CD4-positive, alpha-beta T cell treated with Interleukin-17A for 4 hours (primary cell): ENCODE measurements at places on chromosomes 1 and 21.

DNA sequence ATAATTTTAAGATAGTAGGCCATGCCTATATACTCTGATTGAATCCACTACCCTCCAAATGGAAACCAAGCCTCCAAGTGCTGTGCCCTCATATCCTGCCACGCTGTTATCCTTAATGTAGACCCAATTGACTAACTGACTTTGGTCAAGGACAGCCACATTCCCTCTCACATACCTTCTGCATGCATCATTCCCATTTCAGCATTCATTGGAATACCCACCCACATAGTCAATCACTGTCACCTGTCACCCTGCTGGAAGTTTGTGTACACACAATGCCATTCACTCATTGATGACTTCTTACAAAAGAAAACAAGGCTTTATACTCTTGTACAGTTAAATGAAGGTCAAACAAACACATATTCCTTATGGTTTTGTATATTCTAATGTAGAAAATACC, 221.1 kb upstream of the PBX1 start:
- no peak for DNase-seq

DNA sequence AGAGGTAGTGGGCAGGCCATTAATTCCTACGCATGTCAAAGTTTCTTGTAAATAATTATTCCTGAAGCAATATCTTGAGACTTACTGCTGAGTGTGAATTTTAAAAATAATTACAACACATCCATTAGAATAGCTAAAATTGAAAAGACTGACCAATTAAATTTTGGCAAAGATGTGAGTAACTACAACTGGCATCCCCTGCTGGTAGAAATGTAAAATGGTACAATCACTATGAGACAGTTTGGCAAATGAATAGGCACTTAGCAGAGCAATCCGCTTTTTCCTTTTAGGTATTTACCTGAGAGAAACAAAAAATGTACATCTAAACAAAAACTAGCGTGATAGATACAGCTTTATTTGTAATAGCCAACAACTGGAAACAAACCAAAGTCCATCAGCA, 798.9 kb downstream of the BRINP3 start:
- DNase-seq = no peak

DNA sequence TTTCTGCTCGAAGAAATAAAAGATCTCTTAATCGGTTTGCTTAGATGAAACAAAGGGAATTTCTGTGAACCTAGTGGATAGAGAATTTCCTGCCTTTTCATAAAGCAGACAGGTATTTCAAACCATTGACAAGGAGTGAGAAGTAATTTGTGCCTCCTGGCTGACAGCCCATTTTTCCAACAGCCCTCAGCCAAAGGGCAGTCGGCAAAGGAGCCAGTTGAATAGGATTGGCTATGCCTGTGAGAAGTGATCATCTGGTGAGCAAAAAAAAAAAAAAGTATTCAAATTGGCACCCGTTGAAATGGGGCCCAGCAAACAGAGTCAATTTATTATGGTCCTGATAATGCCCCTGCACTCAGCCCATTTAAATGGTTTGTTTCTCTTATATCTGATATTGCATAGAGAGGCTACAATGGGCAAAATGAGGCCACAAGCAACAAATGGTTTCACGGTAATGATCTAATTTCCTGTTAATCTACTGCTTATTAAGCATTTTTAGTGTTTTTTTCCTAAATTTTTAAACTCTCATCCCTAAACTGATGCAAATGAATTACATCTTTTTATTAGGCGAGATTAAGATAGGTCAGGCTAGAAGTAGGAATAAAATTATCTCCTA, 477.5 kb downstream of the NUF2 start:
- DNase-seq = no peak

DNA sequence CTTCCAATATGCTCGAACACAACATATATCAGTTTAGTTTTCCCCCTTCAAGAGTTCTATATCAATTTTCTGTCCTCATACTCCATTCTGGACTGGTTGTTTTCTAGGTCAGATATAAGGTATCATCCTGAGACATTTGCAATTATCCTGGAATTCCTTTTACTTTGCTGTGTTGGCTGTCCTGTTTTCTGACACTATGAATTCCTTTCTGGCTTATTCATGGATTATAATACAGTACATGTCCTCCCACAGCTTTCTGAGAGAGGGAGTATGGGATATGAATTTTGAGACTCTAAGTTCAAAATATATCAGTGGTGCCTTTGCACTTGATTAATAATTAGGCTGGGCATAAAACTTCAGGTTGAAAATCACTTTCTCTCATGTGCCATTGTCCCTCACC, 11.9 kb downstream of the PHTF1 start:
- no peak for DNase-seq

DNA sequence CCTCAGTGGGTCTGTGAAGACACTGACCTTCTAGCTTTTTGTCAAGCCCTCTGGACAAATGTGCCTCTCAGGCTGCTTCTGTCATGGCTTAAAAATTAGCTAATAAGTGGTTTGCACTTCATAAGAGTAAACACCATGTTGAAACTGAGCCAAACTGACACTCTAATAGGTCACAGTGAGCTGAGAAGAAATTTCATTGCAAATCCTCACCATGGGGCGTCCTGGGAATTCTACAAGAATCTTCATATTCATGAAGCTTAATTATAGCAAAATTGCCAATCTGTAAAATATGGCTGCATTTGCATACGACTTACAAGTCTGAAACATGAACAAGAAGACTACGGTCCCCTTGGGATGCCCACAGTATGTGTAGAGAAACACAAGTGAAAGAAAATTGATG, 188.6 kb downstream of the DSCAM start:
- DNase-seq = no peak

DNA sequence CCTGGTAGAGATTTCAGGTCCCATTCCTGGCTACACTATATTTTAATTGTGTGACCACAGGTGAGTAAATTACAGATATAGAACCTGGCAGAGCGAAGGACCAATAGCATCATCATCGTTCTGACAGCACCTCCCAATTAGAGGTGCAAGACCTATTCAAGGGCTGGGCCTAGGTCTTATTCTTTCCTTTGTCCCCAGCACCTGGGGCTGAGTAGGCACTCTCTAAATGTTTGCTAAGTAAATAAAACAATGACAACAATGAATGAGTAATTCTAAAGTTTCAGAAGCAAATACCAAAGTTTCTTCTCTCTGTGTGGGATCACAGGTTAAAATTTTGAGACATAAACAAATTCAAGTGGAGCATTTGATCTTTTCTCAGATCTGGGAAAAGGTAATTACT, 32.7 kb downstream of the BEND5 start:
- DNase-seq = no peak

- no peak for DNase-seq
These were observed 4.4 kb downstream of the CITED4 start for GRCh38 chr1:40857737-40858136.

DNA sequence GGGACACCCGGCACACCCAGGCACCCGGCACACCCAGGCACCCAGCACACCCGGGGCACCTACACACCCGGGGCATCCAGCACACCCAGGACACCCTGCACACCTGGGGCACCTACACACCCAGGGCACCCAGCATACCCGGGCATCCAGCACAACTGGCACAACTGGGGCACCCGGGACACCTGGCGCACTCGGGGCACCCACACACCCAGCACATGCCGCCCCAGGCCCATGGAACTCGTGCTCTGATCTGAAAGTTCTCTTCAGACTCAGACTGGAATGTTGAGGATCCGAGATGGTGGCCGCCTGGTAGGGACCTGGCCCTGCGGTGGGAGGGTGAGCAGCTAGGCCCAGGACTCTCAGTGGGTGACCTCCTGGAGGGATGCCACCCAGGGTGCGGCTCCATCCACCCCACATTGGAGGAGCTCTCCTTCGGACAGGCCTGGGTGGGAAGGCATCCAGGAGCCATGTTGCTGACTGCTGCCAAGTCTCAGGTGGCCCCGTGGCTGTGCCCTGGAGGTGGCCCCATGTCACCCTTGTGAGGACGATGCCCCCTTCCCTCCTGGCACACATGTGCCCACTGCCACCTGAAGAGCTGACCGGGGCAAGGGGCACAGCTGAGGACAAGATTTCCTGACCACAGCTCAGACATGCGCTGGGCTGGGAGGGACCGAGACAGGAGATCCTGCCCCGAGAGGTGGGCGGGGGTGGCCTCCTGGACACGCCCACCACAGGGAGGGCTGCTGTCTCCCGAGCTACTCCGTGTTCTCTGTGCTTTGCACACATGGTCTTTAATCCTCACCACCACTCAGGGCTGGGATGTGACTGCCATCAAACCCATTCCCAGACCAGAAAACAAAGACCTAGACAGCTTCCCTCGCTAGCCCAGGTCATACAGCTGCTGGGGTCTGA, 37.0 kb downstream of the UBE2G2 start:
- DNase-seq = no peak

DNA sequence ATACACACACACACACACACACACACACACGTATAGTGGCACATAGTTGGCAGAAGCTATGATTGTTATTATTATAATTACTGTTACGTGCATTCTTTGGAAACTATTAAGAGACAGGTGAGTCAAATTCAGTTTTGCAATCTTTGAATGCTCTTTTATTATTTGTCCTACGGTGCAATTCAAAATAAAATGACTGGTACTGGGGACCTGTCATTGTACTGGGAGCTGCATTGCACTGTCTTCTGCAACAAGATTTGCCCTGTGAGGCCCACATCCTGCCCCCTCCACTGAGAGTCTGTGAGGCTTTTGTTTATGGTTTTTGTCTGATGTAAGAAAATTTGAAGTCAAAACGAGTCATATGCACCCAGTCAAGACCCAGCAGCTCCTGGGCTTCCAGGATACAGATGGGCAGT, 1.9 kb downstream of the LY9 start:
- peak; percentile 80 for DNase-seq
